Tibial artery (tissue), 4 donors: ENCODE measurements at places on chromosomes 11 and 22.

GRCh38 chr11:102436976-102437375, 15.6 kb downstream of the TMEM123 start:
- DNase-seq: no peak

DNA sequence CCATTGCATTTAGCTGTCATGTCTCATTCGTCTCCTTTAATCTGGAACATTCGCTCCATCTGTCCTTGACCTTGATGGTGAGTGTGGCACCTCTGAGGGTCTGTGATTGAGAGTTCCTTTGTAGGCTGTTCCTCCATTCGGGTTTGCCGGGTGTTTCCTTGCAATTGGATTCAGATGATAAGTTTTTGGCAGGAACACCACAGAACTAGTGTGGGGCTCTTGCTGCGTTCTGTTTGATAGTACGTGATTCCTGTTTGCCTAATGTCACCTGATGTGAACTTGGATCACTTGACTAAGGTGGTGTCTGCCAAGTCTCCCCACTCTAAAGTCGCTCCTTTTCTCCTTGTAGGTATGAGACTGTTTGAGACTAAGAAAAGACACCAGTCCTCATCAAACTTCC, 109.7 kb upstream of the TMEM45B start:
- DNase-seq: no peak

GRCh38 chr11:64244966-64245365, 1.8 kb downstream of the PPP1R14B start:
- DNase-seq: no peak

DNA sequence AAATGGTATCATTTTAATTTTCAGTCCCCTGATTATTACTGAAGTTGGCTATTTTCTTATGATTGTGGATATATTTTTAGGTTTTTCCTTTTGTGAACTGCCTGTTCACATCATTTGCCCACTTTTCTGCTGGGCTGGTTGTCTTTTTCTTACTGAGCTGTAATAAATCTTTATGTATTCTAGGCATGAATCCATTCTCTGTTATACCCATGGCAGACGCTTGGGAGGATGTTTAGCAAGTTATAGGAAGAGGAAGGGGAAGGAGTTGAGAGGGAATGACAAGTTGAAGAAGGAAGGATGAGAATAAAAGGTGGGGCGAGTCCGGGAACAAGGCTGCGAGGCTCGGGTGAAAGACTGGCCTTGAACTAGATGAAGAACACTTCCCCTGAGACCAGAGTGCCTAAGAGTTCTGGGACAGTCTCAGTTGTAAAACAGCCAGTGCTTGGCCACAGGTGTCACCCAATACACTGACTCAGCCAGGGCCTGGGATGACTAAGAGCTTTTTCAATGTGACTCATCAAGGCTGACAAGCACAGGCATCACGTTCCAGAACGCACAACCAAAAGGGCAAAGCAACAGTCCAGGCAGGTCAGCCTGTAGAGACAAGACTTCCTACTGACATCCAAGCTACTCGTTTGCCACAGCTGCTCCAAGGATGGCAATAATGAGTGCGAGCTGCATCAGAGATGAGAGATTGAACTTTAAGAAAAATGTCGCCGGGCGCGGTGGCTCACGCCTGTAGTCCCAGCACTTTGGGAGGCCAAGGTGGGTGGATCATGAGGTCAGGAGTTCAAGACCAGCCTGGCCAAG, 35.2 kb downstream of the LRFN4 start:
- DNase-seq: peak; percentile 31

DNA sequence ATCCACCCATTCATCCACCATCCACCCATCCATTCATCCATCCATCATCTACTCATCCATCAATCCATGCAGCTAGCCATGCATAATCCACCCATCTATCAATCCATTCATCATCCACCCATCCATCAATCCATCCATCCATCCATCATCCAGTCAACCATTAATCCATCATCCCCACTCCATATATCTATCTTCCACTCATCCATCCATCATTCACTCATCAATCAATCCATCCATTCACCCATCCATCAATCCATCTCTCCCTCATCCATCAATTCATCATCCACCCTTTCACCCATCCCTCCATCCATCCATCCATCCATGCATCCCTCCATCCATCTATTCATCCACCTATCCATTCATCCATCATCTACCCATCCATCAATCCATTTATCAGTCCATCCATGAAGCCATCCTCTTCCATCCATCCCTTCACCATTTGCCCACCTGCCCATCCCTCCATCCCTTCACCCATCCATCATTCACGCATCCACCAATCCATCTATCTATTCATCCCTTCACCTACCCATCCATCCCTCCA, 689.4 kb downstream of the BRD1 start:
- no peak for DNase-seq

DNA sequence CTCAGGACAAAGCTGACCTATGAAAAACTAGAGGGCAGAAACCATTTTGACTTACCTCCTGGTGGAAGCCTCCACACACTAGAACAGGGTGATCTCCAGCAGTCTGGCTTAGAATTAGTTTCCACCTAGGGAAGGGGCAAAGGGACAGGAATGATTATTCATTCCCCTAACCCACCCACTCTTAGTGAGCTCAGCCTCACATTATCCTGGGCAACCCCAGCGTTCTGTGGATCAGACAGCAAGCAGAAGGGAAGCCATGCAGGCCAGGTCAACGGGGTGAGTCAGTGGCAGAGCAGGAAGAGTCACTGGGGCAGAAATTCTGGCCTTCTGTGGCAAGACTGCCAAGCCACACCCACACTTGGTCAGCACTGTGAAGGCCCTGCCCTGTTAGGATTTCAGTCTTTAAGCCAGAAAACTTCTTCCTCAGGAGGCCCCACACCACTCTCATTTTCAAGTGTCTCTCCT, 10.5 kb downstream of the NUMA1 start:
- DNase-seq: peak; percentile 91

DNA sequence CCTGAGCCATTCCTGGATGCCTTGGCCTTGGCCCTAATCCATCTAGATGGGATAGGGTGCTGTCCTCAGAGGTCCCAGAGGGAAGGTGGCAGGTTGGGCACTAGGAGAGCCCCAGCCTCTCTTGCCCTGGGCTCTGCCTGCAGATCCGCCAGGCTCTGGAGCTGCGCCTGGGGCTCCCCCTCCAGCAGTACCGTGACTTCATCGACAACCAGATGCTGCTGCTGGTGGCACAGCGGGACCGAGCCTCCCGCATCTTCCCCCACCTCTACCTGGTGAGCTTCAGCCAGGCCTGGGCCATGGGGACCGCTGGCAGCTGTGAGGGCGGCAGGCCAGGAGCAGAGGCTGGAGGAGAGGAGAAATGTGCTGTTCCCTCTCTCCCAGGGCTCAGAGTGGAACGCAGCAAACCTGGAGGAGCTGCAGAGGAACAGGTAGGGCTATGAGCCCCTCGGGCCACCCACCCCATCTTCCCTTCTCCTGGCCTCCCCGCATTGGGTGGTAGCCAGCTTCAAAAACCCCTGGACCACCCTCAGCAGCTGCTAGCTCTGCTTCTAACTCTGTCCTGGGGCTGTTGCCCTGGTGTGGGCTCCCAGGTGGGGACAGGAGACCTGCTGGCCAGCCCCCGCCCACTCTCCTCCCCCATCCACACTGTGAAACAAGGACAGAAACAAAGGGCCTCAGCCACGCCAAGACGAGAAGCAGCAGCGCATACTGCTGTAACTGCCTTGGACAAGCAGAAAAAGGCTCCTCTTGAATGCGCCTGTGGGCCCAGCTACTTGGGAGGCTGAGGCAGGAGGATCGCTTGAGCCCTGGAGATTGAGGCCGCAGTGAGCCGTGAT, 4.9 kb downstream of the SSH3 start:
- DNase-seq: no peak

DNA sequence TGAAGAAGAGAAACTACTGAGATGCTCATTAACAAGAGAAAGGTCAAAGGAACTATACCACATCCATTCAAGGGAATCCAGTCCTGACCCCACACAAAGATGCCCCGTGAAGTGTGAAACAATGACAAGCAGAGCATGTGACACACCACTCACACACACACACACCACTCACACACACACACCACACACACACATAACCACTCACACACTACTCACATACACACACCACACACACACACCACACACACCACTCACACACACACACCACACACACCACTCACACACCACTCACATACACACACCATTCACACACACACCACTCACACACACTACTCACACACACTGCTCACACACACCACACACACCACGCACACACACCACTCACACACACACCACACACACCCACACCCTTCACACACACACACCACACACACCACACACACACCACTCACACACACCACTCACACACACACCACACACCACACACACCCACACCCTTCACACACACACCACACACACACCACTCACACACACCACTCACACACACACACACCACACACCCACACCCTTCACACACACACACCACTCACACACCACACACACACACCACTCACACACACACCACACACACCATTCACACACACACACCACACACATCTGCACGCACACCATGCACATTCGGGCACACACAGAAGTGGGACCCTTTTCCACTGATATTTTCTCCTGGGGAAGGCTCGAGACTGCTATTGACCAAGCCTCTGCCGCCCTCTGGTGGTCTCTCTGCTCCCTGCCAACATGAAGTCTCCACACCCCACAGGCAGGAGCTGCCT, 32.0 kb upstream of the COMT start:
- DNase-seq: peak; percentile 88

GRCh38 chr22:28208787-28209186, 289.7 kb upstream of the PITPNB start:
- no peak for DNase-seq

GRCh38 chr11:11071486-11071885, 213.6 kb upstream of the ZBED5 start:
- DNase-seq: no peak

- peak; percentile 55 for DNase-seq
Measured at GRCh38 chr22:48952256-48953102, 875.2 kb downstream of the BRD1 start.

DNA sequence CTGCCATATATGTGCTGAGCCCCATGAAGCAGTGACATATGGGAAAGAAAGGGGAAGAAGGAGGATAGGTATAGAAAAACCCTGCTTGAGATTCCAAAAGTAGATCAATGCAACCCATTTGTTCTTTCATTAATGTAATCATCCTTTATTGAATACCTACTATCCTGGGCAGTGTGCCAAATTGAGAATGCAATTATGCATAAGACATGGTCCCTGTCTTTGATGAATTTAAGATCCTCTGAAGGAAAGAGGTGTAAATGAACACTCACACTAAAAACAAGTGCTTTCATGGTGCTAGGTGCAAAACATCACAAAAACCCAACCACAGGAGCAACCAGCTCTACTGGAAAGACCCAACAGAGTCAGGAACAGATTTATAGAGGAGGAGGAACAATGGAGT, 29.7 kb downstream of the FLI1 start:
- DNase-seq: no peak

DNA sequence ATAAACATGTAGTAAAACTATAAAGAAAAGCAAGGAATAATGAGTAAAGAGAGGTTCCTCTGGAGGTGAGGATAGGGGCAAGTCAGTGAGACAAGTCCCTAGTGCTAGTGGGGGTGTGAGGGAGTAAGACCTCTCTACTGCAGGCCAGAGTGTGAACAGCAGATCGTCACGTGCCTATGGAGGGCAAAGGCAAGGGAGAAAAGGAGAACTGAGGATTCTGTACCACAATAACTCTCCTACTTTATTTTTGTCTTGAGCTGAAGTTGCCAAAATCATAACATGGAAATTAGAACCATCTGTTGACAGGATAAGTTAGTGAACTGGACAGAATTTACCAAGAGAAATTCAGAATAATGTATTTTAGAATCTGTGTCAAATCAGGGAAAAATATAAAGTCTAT, 77.6 kb downstream of the ENTHD1 start:
- no peak for DNase-seq

DNA sequence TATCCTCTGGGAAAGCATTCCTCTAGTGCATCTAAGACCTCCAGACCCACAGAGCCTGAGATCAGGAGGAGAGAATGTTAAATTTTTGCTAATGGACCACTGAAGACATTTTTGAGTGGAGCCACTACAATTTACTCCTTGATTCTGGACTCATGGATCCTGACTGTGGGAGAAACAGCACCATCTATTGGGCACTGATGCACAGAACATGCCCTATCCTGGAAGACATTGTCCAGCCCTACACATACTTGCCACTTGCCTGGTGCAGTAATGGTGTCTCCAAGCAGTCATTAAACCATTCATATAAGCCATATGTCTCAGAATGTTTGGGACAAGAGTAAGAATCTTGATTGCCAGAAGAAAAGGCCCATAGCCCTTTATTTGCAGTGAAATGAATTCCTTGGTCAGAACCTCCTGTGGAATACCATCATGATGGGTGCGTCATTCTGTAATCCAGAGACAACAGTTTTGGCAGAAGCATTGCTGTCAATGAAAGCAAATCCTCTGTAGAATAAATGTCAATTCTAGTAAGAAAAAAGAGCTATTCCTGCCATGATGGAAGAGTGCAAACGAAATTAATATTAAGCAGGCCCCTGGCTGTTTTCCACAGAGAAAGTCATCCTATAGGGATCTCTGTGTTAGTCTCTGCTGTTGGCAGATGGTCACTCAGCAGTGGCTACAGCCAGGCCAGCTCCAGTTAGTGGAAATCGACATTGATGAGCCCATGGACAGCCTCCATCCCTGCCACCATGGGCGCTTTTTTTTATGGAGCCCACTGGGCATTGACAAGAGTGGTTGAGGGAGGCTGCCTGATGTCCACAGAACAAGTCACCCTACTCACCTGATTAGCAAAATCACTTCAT, 43.5 kb downstream of the GGTLC2 start:
- DNase-seq: no peak

DNA sequence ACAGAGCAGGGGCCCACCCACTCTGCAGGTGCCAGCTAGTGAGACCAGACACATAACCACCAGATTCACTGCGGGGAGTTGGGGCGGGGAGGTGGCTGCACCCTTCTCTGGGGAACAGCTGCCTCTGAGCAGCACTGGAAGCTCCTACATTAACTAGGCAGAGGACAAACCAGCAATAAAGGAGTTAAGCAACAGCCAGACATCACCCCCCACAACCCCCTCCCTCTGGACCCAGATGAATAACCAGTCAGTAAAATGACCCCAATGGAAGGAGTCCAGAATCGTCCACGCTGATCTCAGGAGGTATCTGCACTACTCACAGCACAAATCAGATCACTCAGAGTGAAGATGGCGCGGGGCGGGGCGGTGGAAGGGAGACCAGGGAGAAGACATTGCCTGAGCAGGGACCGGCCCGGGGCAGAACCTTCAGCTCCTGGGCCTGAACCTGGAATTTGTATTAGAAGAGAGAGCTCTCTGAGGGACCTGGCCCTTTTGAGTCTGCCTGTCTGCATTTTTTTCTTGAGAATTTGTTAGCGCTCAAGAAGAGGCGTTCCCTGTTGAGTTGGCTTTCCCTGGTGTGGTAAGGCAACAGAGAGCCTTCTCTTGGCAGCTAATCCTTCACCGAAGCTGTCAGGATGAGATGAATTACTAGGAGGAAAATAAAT, 125.5 kb upstream of the NCAM1 start:
- DNase-seq: no peak
